ENCODE measurements at places on chromosomes 11 and 22. TPM values are rescaled to one million over a fixed set of nuclear protein-coding genes. Genes with fewer than 3 reads are reported as not detected.

The MPPED2 gene
- total RNA-seq = 0.17 TPM

The ZC3H12C gene
- 10.9 TPM for total RNA-seq

The FAT3 gene
- 0.59 TPM for total RNA-seq

The P2RX3 gene
- total RNA-seq = not detected

The OR52I1 gene
- not detected for total RNA-seq

The ADORA2A gene
- total RNA-seq = 0.15 TPM

The MS4A8 gene
- not detected for total RNA-seq

The ZNF280A gene
- total RNA-seq = 0.17 TPM
